ENCODE measurements at places on chromosomes 2 and 18.

DNA sequence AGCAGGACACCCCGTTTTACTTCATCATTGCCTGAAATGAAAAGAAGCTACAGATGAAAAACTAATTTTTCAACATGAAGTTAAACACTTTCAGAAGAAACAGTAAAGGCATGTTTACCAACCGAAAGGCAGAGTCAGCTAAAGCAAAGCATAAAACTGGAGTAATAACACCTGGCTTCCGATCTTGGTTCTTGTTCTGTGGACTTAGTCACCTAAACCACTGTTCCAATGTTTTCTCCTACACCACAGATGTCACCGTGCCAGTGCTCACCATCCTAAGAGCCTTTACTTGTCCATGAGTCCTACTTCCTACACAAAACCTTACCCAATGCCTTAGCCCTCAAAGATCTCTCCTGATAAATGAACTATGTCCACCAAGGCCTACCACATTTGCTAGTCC, 13.5 kb downstream of the MCM6 start:
- DNase-seq = no peak

GRCh38 chr18:9570255-9570654, 44.1 kb downstream of the PPP4R1 start:
- no peak for DNase-seq

DNA sequence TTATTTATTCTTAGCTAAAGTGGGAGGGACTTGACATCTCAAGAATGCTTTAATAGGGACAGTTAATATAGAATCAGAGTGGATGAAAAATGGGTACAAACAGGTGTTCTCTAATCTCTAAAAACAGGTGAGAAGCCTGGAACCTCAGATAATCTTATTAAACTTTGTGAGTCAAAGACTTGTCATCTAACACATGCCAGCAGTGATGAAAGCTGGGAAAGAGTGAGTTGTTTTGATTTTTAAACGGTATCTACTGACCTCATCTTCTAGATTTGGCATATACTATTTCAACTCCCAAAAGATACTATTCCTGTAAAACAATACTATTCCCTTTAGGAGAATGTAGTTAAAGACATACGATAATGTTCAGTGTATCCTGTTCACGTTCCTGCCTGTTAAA, 103.4 kb downstream of the CCDC141 start:
- DNase-seq = no peak

DNA sequence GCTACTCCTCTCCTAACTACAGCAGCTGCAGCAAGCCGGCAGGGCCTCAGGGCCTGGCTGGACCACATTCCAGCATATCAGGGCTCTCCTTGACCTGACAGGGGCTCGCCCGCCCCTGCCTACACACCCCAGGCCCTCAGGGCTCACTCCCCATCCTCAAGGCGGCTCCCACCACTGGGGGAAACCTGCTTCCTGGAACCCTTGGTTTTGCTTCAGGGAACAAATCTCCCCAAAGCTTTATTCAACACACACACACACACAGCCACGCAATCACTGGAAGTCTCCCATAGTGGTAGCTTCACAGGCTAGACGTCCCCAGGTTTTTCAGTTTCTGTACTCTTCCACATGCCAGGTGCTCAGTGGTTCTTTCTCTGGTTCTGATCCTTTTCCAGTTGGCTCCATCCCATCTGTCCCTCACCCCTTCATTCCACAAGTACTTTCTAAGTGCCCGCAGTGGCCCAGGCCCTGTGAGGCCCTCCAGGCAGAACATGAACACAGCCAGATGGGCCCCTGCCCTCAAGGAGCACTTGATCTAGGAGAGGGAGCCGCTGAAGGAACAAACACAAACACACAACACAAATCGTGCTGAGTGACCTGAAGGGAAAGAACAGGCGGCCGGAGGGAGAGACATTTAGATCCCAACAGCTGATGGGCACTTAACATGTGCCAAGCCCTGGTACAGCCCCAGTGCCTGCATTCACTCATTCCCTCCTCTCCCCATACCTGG, 51.1 kb downstream of the TNS1 start:
- DNase-seq = no peak

- DNase-seq = no peak
Measured at GRCh38 chr2:164314148-164314547, 307.1 kb downstream of the GRB14 start.

DNA sequence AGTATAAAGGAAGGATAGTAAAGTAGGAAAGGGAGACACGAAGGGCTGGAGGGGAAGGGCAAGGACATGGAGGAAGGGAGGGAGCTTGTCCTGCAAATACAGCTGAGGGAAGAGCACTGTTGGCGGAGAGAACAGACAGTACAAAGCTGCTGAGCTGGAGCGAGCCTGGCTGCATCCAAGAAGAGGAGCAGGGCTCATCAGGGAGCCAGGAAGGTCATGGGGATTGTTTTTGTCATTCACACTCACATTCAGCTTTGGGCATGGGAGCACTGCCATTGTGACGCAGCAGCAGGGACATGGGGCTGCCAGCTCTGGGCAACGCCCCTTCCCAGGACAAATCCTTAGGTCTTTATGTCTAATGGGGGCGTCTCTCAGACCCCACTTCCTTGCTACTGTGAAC, 125.1 kb downstream of the COPS8 start:
- DNase-seq = no peak
